ENCODE measurements at places on chromosomes 6 and 20.
A peak's percentile ranks its signal among the peaks of the same experiment; 100 is the strongest.

- no peak for DNase-seq
Measured at GRCh38 chr6:129749749-129750120, 39.8 kb upstream of the ARHGAP18 start.

GRCh38 chr20:46621492-46621891, 29.8 kb downstream of the SLC13A3 start:
- DNase-seq, result no peak

- DNase-seq, result no peak
Measured at GRCh38 chr20:7866285-7866684, 74.0 kb downstream of the HAO1 start.

GRCh38 chr6:138377844-138378243, at the start of gene SMIM28:
TSS of gene SMIM28 (plus strand) at chr6:138377905. CDS start at chr6:138378073, 168 bp downstream.
- no peak for DNase-seq

GRCh38 chr6:134605034-134605433, 287.1 kb upstream of the SGK1 start:
- DNase-seq, result no peak

GRCh38 chr20:57559289-57559634, 1.6 kb upstream of the PCK1 start:
- no peak for DNase-seq

GRCh38 chr6:52591832-52592231, 15.0 kb upstream of the TRAM2 start:
- DNase-seq, result no peak

- DNase-seq, result no peak
Measured at GRCh38 chr6:57183336-57183735, 11.2 kb downstream of the BAG2 start.

DNA sequence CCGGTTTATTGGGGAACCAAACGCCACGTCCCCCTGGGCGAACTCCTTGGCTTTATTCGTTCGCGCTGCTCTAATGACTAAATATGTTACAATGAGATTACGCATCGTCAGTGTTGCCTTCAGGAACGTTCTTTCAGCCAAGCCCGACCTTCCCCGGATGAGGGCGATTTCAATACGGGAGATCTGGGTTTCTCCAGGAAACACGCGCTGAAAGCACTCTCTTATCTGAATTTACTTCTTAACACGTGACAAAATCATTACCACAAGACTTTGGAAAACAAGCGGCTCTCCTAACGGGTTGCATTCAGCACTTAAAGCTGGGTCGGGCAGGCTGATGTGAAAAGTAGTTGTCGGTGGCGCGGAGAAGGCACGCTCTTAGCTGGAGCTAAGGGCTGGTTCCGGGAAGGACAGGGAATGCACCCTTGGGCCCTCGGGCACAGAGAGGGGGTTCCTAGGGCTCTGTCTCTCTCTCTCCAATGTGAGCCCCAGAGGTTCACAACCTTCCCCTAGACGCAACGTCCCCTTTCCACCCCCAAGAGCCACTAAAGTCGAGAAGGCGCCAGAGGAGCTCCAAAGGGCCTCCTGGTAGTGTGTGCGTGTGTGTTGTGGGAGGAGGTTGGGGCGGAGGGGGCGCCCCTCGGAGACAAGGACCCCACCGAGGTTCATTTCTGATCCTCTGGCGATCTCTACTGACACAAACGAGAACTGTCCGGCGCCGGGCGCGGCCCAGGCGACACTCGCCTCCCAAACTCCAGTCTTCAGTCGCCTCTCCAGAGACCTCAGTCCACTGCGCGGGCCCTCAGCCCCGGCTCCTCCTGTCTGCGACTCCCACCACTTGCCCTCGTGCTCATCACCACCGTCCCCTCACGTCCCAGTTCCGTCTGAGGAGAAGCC, 7.1 kb upstream of the NKX2-2 start:
- no peak for DNase-seq

GRCh38 chr6:107642095-107642860, 152.4 kb downstream of the SOBP start:
- DNase-seq, result no peak

GRCh38 chr20:62303062-62303339, 204 bp downstream of the ADRM1 start:
- no peak for DNase-seq

DNA sequence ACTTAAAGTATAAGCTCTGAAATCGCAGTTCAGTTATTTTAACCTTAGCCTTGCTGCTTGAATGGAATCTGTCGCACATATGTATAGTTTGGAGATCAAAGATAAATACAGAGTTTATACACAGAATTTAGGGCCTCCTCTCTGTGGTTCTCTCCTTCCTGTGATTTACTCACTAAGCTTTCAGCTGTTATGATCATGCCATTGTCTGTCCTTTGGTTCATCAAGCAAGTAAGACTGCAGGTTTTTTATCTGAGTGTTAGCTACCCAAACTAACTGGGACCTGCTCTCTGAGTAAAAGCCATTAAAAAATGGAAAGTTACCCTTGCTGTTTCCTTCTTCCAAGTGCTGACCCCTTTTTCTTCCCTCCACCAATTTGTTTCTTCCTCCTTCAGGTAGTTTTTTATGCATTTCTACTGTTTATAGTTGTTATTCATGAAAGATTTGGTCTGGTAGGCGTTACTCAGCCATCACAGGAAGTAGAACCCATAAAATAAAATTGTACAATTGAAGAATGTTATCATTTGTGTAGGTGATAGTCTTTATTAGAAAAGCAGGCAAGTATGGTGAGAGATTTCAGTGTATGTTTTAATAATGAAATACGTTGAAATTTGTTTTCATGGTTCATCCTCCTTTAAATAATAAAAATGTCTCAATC, 33.7 kb upstream of the SUMO4 start:
- DNase-seq, result no peak

DNA sequence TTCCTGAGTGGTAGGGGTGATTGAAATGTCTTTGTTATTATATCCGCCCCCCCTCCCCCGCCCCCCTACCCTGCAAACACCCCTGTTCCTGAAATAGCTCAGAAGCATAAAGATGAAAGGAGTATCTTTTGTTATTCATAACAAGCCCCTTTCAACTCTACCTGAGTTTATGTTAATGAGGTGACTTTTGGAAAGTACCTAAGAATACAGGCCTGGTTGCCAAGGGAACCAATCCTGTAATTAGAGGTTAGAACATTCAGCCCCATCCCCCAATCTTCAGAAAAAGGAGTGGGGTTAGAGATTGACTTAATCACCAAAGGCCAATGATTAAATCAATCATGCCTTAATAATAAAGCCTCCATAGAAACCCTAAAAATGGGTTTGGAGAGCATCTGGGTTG, 979.2 kb upstream of the GJE1 start:
- no peak for DNase-seq

DNA sequence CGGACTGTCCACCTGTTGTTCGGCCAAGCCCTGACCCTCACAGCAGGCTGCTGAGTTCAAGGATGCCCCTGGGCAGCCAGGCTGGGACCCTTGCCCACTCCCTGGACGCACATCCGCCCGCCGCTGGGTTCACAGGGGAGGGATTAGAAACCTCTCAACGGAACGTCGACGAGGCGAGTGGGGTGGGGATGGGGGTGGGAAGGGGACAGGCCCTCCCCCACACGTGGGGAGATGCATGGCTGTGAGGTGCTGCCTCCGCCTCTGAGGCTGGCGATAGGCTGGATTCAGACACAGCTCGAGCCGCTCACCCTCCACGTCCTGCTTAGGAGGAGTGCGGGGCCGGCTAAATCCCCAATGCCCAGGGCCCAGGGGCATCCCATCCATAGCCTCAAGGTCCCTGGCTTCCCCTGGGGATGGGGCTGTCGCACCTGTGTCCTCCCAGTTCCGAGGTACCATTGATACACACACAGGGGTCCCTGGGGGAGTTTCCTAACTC, 90.6 kb upstream of the BHLHE23 start:
- DNase-seq, result no peak

GRCh38 chr6:104284872-104285271, 574.8 kb downstream of the HACE1 start:
- DNase-seq, result no peak

DNA sequence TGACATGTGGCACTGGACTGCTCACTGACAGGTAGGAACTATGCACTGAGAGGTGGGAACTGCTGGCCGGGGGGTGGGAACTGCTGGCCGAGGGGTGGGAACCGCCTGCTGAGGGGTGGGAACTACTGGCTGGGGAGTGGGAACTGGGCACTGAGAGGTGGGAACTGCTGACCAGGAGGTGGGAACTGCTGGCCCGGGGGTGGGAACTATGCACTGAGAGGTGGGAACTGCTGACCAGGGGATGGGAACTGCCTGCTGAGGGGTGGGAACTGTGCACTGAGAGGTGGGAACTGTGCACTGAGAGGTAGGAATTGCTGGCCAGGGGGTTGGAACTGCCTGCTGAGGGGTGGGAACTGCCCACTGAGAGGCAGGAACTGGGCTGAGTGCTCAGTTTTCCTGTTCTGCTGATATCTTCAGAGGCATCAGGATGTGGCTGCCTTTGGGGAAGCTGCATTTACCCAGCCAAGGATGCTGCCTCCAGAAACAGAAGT, 90.2 kb downstream of the THBS2 start:
- DNase-seq, result no peak

GRCh38 chr6:80356000-80356399, 249.5 kb downstream of the BCKDHB start:
- DNase-seq, result no peak

DNA sequence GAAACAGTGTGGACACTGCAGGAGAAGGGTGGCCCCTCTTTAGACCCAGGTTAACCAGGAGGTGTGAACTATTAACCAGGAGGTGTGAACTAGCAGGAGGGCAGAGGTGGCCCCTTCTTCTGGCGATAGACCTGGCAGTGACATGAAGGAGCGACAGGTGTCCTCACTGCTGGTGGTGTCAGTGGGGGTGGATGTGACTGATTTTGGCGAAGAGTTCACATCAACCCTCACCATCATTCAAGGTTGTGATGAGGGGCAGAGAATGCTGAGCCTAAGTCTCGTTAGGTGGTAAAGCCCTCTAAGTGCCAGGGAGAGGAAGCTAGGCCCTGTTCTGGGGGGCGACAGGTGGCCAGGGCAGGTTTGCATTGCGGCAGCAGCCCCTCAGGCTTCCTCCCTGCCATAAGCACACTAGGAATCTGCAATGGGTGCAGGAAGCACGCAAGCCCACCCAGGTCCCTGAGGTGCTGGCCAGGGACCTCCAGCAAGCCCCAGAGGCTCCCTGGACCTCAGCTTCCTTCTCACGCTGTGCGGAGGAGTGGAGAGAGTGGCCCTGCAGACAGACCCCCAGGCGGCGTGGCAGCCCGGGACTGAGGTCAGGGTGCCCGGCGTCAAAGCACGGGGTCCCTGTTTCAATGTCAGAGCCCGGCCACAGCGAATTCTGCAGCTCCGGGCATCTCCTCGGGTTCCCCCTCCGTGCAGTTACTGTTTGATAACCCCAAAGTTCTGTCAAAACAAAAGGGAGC, 13.7 kb downstream of the NPEPL1 start:
- peak; percentile 16 for DNase-seq

DNA sequence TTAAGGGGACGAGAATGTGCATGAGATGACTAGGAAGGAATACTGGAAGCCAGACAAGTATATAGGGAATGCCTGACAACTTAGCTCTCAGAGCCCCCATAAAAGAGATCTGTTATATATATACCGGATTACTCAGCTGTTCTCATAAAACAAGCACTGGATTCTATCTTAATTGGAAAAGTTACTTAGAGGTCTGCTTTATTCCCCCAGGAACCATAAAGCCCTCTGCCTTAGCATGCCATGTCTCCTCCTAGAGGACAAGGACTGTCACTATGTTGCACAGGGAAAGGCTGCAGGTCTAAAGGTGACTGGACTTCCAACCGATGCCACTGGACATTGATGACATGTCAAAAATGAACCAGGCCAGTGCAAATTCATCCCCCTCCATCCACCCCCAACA, 6.4 kb downstream of the EXOC2 start:
- no peak for DNase-seq
